Psoas muscle (tissue), 8 donors: ENCODE measurements at places on chromosomes 4 and X.
A peak's percentile ranks its signal among the peaks of the same experiment; 100 is the strongest.

- peak overlapping the region; percentile 82 for H3K27ac ChIP-seq
- no peak overlapping the region for H3K4me3 ChIP-seq
- no peak for DNase-seq
Observed at GRCh38 chr4:184385705-184386141, 88.6 kb downstream of the IRF2 start.

DNA sequence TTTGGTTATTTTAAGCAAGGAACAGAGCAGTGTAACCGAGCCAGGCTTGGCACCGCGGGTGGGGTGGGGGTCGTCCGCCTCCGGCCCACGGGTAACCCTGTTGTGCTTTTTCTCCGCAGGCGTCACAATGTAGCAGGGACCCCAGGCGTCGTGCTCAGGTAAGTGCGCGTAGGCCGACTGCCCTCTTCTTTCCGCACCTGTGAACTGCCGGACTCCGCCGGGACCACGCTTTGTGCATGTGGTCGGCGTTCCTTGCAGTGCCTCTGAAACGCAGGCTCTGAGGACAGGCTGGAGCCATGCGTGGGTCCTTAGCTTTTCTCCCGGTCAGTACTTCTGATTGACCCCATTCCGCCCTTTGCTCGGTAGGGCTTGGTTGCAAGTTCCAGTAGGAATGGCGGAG, 24.9 kb downstream of the PCGF3 start:
- H3K36me3 ChIP-seq: peaks cover 31% of the 10 kb centered on the region
- H3K4me3 ChIP-seq: no peak overlapping the region
- no peaks in the 10 kb centered on the region for H3K27me3 ChIP-seq
- DNase-seq: no peak
- H3K27ac ChIP-seq: no peak overlapping the region

DNA sequence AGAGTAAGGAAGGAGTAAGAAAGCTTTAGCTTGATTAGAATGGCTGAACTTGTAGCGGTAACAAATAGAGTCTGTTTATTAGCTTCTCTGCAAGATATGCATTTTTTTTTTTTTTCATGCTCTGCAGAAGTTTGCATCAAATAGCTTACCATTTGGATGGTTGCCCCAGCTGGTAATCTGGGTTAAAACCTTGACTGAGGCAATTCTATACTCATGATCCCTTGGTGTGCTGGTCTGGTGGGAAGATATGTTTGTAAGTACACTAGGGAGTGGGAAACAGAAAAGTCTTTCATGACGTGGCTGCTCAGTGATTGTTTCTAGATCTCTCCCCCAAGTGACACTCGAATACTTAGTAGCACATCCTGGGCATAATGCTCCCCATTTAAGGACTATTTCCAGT, 32.1 kb downstream of the SEPTIN11 start:
- no peaks in the 10 kb centered on the region for H3K27me3 ChIP-seq
- DNase-seq: no peak
- peaks cover 39% of the 10 kb centered on the region for H3K4me1 ChIP-seq

DNA sequence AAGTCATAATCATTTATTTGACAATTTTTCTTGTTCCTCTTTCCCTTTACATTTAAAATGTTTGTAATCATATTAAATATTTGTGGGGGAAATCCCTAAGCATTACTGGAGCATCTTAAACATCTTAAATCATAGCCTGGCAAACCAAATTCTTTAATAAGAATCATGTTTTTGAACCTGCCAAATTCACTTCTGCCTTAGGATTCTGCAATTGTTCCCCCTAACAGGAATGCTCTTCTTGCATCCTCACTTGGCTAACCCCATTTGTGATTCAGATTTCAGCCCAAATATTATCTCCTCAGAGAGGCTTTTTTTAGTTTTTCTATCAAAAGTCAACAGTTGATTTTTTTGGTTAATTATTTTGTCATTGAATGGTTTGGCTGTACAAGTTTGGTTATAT, 241.1 kb downstream of the MAPK10 start:
- no peak overlapping the region for H3K4me3 ChIP-seq
- H3K27me3 ChIP-seq: no peaks in the 10 kb centered on the region
- no peaks in the 10 kb centered on the region for H3K36me3 ChIP-seq
- H3K27ac ChIP-seq: no peak overlapping the region
- no peak for DNase-seq
- H3K4me1 ChIP-seq: no peaks in the 10 kb centered on the region

DNA sequence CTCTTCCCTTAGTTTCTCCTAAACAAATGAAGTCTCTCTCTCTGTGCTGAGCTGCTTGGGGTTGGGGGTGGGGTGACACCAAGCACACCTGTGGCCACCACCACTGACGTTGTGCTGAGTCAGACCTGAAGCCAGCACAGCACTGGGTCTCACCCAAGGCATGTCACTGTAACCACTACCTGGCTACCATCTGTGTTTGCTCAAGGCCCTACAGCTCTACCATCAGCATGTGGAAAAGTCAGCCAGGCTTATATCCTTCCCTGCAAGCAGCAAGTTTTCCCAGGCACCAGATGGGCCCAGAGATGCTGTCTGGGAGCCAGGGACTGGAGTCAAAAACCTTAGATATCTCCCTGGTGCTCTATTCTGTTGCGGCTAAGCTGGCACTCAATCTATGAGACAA, 6.9 kb downstream of the CXCL10 start:
- no peak overlapping the region for H3K4me3 ChIP-seq
- no peak overlapping the region for H3K27ac ChIP-seq
- H3K36me3 ChIP-seq: no peaks in the 10 kb centered on the region
- no peak for DNase-seq
- no peaks in the 10 kb centered on the region for H3K27me3 ChIP-seq

DNA sequence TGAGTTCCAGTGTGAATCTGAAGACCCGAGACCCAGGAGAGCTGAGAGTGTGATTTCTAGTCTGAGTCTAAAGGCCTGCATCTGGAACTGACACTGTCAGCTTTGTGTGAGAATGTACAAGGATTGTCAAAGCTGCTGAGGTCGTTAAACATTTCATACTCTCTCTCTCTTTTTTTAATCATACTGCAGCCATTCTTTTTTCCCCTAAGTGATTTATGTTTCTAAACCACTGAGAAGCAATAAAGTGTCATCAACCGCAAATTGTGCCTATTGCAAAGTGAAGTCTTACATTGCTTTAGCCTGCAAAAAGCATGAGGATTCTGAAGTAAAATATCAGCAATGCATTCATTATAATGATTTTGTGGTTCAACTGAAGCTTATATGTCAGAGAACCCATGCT, 106.0 kb downstream of the ASMT start:
- no peaks in the 10 kb centered on the region for H3K36me3 ChIP-seq
- no peak overlapping the region for H3K27ac ChIP-seq
- DNase-seq: no peak
- no peak overlapping the region for H3K4me3 ChIP-seq
- no peaks in the 10 kb centered on the region for H3K27me3 ChIP-seq
- H3K4me1 ChIP-seq: no peaks in the 10 kb centered on the region

DNA sequence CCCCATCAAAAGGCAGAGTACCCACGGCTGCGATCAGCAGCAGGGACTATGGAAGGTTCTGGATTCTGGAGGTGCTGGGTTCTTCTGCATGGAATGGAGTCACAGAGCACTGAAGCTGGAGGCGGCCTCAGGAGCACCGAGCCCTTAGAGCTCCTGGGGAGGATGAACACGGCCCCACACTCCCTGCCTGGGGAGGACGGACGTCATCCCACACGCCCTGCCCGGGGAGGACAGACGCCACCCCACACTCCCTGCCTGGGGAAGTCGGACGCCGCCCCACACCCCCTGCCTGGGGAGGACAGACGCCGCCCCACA, 9.9 kb downstream of the LRPAP1 start:
- no peak overlapping the region for H3K4me3 ChIP-seq
- H3K4me1 ChIP-seq: no peaks in the 10 kb centered on the region
- DNase-seq: no peak
- no peaks in the 10 kb centered on the region for H3K27me3 ChIP-seq
- H3K27ac ChIP-seq: no peak overlapping the region

DNA sequence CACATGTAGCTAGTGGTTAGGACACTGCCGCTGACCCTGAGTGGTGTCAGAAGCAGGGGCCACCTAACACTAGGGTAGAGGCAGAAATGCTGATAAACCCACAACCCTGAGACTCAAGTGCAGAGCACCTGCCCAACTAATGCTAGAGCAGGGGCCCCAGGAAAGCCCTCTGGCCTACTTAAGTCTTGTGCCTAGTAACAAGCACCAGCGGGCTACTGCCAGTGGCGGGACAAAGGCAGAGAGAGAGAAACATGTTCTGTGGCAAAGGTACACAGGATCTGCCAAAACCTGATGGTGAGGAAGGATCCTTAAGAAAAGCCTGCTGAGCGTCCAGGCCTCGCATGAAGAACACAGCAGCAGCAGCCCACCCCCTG, 172.4 kb downstream of the PRDM5 start:
- no peaks in the 10 kb centered on the region for H3K27me3 ChIP-seq
- H3K36me3 ChIP-seq: no peaks in the 10 kb centered on the region
- no peak overlapping the region for H3K27ac ChIP-seq
- no peak overlapping the region for H3K4me3 ChIP-seq

DNA sequence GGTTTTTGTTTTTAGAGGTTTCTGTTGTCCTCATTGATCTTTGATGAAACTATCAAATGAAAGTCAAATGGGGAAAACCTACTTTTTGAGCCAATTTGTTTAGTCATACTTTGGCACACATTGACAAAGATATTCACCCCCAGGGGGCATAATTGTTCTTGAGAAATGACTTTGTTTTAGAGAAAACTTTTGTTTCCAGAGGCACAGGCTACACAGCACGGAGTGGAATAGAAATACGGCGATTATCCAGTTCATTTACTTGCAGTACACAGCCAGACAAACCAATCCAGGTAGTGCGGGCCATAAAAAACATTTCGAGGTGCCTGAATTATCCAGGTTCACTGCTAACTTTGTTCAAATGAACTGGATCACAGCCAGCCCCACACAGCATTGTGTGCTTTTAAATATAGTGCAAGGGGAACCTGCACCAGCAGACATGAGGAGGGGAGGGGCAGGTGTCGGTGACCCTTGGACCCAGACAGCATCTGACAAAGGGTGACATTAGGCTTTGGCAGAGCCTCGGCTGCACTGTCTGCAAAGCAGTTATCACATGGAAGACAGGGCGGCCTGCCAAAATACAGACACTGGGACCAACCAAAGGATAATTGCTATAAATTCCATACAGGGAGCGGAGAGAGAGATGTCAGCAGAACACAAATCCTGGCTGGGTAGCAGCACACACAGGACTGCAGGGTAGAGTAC, 179.6 kb upstream of the NOCT start:
- no peaks in the 10 kb centered on the region for H3K27me3 ChIP-seq
- no peak overlapping the region for H3K4me3 ChIP-seq
- no peaks in the 10 kb centered on the region for H3K4me1 ChIP-seq
- no peaks in the 10 kb centered on the region for H3K36me3 ChIP-seq
- no peak overlapping the region for H3K27ac ChIP-seq

DNA sequence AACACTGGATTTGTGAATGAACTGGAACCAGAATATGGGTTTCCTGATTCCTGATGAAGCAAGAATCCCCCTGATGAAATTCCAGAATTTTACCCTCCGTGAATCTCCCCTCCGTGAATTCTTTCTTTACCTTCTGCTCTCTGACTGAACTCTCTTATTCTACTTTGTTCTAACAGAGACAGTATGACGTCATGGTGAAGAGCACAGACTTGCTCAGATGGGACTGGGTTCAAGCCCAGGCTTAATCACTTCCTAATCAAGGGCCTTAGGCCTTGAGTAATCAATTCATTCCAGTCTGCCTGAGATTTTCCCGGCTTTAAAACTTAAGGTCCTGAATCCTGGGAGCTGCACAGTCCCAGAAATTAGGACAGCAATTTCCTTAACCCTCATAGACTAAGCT, 64.5 kb downstream of the IQCM start:
- H3K27me3 ChIP-seq: no peaks in the 10 kb centered on the region
- H3K4me3 ChIP-seq: no peak overlapping the region
- H3K27ac ChIP-seq: no peak overlapping the region
- H3K4me1 ChIP-seq: no peaks in the 10 kb centered on the region
- no peak for DNase-seq
- H3K36me3 ChIP-seq: no peaks in the 10 kb centered on the region

DNA sequence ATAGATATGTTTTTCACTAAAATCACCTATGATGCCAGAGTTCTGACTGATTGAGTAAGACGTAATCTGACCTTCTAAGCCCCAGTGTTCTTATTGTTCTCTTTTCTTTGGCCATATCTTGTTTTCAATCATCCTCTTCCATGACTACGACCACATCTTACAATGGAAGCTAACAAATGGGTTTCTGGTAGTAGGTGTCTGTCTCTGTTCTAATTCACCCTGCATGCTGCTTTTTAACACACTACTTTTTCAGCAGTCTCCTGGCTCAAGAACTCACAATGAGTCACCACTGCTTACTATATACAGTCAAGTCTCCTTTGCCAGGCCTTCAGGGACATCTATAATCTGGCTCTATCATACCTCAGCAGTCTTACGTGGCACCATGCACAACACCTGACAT, 146.1 kb downstream of the NEXMIF start:
- no peaks in the 10 kb centered on the region for H3K4me1 ChIP-seq
- DNase-seq: no peak
- no peak overlapping the region for H3K4me3 ChIP-seq
- no peaks in the 10 kb centered on the region for H3K27me3 ChIP-seq

DNA sequence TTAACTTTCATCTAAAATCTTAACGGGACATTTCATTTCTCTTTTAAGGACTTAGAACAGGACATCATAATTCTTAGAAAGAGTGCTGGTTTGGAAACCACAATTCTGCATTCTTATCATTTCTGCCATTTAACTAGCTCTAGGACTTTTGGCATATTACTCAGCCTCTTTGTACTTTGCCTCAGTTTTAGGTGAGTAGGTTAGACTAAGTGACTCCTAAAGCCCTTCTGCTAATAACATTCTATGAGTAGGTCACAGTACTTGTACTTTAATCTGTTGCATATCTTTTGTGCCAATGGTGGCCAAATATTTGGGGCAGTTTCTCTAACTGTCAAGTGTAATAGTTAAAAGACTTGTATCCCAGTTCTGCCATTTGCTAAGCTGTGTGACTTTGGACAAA, 115.4 kb upstream of the NUDT6 start:
- no peaks in the 10 kb centered on the region for H3K27me3 ChIP-seq
- H3K27ac ChIP-seq: no peak overlapping the region
- H3K4me3 ChIP-seq: no peak overlapping the region
- no peaks in the 10 kb centered on the region for H3K36me3 ChIP-seq
- no peaks in the 10 kb centered on the region for H3K4me1 ChIP-seq

GRCh38 chr4:4727536-4727935, 131.9 kb upstream of the MSX1 start:
- H3K36me3 ChIP-seq: no peaks in the 10 kb centered on the region
- no peak for DNase-seq
- H3K4me1 ChIP-seq: no peaks in the 10 kb centered on the region
- H3K27ac ChIP-seq: no peak overlapping the region
- no peaks in the 10 kb centered on the region for H3K27me3 ChIP-seq
- no peak overlapping the region for H3K4me3 ChIP-seq

DNA sequence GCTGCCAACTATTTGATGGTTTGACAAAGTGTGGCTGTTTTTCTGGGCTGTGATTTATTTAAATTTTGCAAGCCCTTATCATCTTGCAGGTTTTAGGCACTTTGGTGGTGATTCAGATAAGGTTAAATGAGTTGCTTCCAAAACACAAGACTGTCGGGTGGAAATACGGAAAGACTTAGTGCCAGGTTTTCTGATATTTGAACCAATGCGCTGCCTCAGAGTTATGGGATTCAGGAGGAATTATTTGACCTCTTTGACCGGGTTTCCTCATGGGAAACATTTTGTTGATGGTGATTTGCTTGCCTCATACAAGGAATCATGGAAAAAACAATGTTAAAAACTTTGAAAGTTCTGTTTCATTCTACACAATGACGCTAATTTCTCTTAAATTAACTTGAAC, 136.1 kb upstream of the MAP9 start:
- H3K27ac ChIP-seq: no peak overlapping the region
- H3K27me3 ChIP-seq: no peaks in the 10 kb centered on the region
- DNase-seq: no peak
- H3K4me3 ChIP-seq: no peak overlapping the region
- H3K4me1 ChIP-seq: peaks cover 5% of the 10 kb centered on the region
